ENCODE measurements at places on chromosomes 5 and 9.

DNA sequence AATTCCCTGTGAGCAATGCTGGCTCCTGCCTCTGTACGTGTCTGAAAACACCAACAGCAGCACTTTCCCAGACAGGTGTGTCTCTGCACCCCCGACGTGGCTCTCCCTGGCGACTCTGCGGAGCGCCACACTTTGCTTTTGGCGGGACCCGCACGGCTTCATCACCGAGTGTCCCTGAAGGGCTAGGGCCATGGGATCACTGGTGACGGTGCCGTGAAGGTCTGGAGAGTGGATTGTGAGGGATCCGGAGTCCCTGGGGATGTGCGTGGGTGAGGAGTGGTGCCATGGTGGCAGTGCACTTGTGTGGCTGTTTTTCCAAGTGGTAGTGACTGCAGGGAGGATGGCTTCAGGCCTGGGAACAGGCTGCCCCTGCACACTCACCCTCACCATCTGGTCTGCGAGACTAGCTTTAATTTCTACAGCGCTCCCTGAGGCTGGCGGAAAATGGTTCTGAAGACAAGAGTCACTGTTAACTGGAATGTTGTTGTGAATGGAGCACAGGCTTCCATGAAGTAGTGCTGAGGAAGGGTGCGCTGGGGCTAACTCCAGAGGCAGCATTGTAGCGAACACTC, 3.2 kb downstream of the NKD2 start:
- DNase-seq, result no peak

DNA sequence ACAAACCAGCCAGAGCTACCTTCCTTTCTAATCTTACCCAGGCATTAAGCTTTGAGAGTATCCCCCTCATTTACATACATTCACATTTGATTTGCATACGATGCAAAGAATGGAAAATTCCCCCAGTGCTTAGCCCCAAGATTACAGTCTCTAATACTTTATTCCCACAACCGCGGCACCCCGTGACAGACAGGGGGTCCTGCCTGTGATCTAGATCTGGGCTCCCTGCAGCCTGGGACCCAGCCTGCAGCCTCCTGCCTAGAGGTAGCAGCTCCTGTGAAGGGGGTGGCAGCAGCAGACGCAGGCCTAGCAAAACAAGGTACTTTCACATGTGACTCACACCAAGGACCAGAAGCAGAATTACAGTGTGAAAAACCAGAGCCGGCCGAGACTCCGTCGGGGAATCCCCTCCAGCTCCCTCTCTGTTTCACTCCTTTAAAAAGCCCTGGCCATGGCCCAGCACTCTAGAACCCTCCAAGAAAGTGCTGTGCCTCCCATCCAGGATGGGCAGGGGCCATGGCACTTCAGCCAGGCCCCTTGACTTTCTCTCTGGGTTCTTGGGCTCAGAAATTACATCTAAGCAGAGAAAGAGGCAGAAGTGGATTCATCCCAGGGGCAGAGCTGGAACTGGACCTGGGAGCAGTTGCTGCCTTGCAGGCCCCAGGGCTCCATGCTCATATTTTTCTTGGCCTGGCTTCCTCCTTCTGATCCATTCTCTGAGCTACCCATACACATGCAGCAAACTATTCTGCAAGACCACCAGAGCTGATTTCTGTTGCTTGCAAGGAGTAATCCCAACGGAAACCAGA, 14.0 kb upstream of the TCF7 start:
- DNase-seq, result peak; percentile 83

GRCh38 chr5:73515232-73515631, 17.0 kb downstream of the BTF3 start:
- no peak for DNase-seq

DNA sequence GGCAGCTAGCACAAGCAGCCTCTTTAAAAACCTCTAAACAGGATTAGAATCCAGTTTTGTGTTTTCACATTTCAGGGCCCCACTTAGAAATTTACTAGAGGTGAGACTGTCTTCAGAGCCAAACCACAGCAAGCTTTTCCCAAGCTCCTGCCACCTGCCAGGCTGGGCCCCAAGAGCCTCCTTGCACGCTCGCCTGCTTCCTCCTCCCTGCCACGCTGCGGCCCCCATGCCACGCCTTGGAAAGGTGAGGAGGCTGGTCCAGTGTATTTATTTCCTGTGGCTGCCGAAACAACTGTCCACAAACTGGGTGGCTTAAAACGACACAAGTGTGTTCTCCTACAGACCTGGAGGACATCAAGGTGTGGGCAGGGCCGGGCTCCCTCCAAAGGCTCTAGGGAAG, 43.4 kb downstream of the NKX2-5 start:
- DNase-seq, result no peak

- DNase-seq, result peak; percentile 86
These were observed at the start of gene CLINT1 for GRCh38 chr5:157858527-157859226. Gene CLINT1 (minus strand): TSS chr5:157859145. CDS start chr5:157858970, 175 bp downstream.

DNA sequence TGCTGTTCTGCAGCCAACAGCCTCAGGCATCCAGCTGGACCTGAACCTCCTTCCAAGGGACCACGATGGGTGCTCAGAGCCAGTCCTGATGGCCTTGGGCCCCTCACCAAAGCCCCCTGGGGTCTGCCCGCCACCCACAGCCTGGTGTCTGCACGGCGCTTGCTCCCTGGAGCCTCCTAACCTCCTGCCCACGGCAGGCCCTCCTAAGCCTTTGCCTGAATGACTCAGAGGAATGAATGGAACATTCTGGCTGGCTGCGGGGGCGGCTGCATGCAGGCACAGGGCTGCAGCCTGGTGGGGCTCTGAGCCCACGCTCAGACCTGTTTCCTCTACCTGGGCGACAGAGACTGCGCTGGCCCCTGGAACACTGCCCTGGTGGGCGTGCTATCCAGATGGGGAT, 6.9 kb downstream of the SOHLH1 start:
- peak; percentile 10 for DNase-seq

DNA sequence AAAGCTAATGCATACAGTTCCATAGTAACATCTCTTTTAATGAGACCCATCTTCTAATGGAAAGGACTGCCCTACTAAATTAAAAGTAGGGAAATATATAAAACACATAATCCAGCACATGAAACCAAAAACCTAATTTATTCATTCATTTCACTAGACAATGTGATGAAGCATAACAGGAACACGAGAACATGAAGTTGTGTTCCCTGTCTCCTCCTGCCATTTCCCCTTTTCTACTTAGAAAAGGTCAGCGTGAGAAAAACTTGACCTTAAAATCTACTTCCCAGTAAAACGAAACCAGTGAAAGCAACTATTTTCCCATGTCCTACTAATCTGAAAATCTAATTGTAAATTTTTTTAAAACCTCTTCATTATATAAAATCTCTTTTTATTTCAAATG, 847.5 kb downstream of the TLE1 start:
- peak; percentile 18 for DNase-seq

- DNase-seq, result peak; percentile 2
These were observed 86.0 kb downstream of the BRINP1 start for GRCh38 chr9:119283078-119283794.
